ENCODE measurements at places on chromosomes 6 and 20.
A peak's percentile ranks its signal among the peaks of the same experiment; 100 is the strongest.

DNA sequence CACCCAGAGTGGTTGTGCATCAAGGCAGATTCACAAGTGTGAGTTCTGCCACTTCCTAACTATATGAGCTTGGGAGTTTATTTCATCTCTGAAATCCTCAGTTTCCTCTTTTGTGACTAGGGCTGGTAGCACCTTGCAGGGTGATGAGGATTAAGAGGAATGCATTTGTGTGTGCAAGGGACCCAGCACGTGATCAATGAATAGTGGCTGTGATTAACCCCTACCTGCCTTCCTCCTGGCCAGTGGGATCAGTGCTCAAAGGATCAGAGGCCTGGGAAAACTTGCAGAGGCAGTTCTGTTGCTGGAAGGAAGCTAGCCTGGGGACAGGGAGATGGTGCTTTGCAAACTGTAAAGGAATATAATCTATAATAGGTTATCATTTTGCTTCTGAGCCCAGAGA, 7.3 kb downstream of the SDC4 start:
- no peak for DNase-seq

DNA sequence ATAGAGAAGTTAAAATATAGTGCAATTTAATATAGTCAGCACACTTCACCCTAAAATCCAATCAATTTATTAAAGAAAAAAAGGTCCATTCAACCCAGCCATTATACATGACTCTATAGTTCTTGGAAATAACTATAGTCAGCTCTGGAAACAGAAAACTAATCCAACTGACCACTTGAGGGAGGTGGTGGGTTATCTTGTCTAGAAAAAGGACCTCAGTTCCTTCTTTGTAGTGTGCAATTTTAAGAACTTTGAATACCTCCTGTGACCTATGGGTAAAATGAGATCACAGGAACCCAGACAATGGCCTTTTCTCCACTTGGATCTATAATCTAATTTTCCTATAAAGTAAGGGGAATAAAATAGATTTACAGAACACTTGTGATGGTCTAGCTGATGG, 163.6 kb upstream of the CENPW start:
- no peak for DNase-seq

GRCh38 chr6:158686311-158686710, 36.5 kb downstream of the SYTL3 start:
- peak; percentile 35 for DNase-seq

DNA sequence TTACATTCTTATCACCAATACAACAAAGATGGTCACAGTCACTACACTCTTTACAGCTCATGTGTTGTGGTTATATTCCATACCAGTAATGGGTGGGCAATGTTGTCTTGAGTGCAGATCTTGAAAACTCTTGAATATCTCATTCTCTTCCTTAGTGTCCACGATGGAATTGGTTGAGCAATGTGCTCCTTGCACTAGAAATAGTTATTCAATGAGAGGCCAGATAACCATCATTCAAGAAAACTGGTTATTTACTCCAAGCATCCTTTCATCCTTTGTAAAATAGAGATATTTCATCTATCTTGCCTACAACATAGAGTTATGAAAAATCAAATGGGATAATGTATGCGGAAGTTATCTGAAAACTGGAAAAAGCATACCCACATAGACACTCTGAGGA, 215.9 kb downstream of the ARHGAP18 start:
- DNase-seq: no peak

DNA sequence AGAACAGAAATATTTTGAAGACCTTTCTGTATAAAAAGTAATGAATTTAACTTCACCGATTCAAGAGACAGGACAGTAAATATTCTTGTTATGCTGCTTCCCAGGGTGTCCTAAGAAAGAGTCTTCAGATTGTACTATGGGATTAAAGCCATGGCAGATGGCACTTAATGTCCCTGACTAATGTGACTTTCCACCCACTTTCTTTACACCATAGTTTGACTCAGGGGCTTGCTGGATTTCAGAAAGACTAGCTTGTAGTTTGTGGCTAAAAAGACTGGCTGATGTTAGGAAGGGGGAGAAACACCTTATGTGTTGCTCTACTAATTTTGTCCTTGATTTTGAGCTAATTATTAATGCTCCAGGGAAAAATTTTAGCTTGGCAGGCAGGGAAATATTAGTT, 75.9 kb downstream of the UTRN start:
- DNase-seq: no peak

- no peak for DNase-seq
These were observed 53.1 kb upstream of the ENTPD6 start for GRCh38 chr20:25142435-25142834.

DNA sequence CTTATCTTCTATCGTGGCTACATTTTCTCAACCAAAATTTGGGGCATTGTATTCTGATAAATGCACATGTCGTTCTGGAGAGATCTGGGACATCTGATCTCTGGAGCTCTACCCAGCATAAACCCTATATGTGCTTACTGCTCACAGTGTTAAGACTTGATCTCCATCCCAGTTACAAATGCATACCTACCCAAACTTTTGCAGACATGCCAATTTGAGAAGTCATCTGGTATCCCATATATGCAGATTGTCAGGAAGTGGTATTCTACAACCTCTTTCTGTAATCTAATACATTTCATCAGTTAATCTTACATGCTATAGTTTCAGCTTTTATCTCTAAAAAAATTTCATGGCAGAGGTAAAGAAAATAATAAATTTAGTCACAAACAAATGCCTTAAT, 11.2 kb downstream of the BAG2 start:
- DNase-seq: no peak

DNA sequence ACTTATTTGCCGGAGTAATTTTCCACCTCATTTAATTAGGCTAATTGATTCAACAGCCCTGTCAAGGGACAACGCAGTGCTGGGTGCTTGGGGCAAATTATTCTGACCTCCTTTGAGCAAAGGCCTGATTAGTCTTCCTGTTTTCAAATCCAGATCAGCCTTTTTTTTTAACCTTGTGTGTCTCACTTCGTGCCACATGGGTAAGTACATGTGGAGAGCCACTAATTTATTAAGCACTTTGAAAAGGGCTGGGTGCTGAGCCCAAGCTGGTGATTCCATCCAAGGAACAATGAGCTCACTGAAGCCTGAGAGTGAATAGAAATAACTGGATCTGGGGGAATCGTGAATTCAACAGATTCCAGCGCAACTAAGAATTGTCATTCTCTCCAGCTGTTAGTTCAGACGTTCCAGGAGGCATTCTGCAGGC, 229.3 kb downstream of the CLIC5 start:
- DNase-seq: no peak

- no peak for DNase-seq
These were observed 78.3 kb downstream of the AKAP7 start for GRCh38 chr6:131213501-131213990.

DNA sequence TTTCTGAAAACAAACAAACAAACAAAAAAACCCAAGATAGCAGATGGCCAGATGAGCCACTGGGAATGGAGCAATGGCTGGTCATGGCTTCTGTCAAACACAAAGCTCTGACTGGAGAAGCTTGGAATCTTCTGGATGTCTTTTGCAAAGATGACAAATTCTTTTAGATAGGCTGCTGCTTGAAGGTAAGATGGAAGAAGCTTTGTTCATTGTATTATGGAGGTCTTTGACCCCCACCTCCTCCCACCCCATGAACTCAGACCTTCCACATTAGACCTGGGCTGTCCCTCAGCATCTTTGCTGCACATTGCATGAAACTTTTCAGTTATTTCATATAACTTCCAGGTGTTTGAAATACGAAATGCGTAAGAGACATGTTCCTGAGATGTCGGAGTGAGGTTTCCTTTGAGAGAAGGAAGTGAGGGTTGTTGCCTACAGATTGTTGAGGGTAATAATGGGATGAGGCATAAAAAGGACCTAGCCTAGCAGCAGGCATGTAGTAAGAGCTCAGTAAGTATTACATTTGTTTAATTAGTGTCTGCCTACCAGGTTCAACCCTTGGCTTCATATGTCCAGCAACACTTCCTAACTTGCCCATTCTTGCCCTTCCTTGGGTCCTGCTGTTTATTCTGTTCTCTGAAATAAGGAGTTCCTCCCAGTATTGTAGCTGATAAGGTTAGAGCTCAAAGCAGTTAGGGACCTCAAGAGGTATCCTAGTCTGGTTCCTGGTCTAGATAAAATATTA, 51.4 kb upstream of the IER3 start:
- DNase-seq: no peak

DNA sequence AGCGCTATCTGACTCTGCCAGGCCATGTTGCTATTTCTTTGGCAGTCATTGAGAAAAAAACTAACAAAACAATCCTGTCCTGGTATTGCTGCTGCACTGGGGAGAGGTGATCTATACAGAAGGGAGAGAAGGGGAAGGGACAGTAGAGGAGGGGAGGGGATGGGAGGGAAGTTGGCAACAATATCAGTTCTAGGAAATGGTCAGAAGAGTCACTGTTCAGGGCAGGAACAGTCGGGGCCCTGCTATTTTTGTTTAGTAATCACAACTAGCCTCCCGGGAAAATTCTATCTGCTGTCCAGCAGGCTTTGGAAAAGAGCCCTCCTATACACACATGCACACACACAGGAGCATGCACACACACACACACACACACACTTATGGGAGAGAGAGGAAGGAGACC, 142.3 kb upstream of the CARMIL1 start:
- DNase-seq: no peak

DNA sequence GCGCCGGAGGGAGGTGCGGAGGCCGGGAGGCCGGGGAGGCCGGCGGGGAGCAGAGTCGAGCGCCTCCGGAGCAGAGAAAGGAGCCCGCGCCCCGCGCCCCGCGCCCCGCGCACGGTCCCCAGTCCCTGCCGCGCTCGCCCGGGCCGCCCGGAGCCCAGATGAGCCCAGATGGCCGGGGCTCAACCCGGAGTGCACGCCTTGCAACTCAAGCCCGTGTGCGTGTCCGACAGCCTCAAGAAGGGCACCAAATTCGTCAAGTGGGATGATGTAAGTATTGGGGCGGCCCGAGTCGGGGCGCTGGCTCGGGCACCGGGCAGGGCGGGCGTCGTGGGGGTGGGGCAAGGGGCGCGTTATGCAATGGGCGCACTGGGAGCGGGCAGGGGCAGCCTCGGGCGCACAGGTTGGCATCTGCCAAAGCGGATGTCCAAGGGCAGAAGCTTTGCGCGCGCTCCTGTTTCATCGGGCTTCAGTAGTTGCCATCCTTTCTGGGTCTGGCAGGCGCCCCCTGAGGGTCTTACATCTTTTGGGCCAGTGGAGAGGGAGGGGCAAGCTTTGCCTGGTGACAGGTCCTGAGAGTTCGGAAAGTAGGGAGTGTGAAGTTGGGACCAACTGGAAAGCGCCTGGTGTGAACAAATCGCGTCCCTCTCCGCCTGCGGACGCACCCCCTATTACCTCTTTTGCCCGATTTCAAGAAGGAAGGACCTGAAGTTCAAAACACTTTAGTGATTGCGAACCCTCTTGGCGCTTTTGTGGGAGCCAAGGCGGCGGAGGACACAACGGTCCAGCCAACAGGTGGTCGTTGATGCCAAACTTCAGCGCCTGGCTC, 631 bp downstream of the PLCB1 start:
- DNase-seq: no peak

DNA sequence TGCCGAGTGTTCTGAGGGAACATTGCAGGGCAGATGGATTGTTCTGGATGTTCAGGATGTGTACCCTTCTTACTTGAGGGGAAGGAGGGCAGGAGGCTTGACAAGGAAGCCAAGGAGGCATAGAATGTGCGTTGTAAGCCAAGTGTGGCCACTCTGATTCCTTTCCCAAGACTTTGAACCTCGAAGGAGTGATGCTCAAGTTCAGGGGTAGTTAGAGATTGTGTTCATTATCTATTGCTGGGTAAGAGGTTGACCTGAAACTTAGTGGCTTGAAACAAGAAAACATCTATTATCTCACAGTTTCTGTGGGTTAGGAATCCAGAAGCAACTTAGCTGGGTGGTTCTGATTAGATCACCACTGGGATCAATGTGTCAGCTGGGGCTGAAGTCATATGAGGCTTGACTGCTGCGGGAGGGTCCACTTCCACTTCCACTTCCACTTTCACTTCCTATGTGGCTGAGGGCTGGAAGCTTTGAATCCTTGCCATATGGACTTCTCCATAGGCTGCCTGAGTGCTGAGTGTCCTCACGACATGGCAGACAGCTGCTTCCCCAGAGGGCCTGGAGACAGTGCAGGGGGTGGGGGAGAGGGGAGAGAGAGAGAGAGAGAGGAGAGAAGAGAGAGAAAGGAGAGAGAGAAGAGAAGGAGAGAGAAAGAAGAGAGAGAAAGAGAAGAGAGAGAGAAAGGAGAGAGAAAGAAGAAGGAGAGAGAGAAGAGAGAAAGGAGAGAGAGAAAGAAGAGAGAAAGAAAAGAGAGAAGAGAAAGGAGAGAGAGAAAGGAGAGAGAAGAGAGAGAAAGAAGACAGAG, 6.9 kb upstream of the CD40 start:
- no peak for DNase-seq

- DNase-seq: no peak
These were observed 24.1 kb upstream of the SERPINB1 start for GRCh38 chr6:2865694-2866151.

- no peak for DNase-seq
These were observed 31.5 kb upstream of the ADTRP start for GRCh38 chr6:11810039-11810541.

DNA sequence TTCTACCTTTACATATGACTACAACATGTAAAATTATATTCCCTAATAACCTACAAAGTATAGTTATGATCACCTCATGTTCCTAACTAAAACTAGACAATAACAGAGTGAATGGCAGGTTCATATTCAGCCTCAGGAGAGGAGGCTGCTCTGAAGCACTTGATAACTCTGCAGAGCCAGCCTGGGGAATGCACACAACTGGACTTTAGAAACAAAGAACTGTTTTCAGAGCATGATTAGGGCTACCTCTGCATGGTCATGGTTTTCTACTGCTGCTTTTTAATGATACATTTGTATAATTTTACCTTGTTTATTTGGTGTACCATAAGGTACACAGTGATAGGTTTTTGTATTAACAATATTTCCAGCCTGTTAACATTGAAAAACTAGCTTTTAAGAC, 50.3 kb downstream of the TRPC4AP start:
- no peak for DNase-seq

DNA sequence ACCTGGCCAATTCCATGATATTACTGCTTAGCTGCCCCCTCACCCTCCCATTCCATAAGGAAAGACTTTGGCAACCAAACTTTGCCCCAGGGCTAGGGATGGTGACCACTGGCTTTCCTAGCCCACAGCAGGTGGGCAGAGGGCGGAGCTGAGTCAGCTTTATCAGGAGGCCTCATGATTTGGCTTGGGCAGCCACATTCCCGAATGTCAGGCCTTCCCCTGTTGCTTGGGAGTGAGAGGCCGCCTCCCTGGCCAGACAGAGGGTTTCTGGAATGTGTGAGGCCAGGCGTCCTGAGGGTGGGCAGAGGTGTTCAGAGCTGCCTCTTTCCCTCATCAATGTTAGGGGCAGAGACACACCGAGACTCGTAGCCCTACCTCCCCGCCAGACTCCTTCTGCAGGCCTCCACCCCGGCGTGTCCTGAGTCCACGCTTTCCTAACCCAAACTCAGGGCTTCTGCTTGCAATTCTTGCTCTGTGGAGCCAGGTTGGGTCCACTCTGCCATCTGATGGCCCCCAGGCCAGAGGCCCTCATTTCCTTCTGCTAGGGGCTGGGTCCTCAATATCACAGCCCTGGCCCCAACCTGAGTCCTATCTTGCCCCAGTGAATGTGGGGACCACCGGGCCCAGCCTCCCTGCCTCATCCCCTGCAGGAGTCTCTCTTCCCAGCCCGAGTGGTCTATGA, 19.3 kb downstream of the UQCC2 start:
- DNase-seq: no peak

GRCh38 chr6:149897015-149897697, 757 bp downstream of the RAET1E start:
- DNase-seq: no peak

GRCh38 chr20:19631410-19631809, 126.6 kb upstream of the RIN2 start:
- DNase-seq: no peak

GRCh38 chr20:25865715-25866656, 169.3 kb upstream of the ZNF337 start:
- peak; percentile 87 for DNase-seq

Measured in activated CD8-positive, alpha-beta memory T cell treated with anti-CD3 and anti-CD28 coated beads, Interleukin-2, amount 50 U/mL, for 48 hours (primary cell).